ENCODE measurements at places on chromosomes 16 and 17.

DNA sequence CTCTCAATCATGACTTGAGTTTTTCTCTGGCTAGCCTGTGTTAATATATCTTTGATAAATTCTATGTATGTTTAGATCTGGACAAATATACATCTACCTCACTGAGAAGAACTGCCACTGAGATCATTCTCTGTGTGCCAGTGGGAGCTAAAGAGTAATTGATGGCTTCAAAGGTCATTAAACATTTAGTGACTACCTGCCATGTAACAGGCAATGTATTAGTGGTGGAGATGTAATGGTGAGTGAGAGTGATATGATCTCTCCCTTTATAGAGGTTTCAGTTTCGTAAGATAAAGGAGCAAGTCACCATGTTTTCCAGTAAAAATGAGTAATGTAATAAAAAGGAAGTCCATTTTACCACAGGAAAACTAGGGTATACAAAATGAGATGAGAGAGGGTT, 235.8 kb upstream of the CDH8 start:
- no peak for DNase-seq

GRCh38 chr16:19765860-19766553, 47.9 kb downstream of the IQCK start:
- no peak for DNase-seq

- DNase-seq = peak; percentile 9
Observed at GRCh38 chr17:19645734-19646201, 2.8 kb upstream of the ALDH3A2 start.

- no peak for DNase-seq
Observed at GRCh38 chr17:10631048-10631700, 25.9 kb downstream of the MYH3 start.

- DNase-seq = no peak
Observed at GRCh38 chr16:79305074-79305473, 295.5 kb downstream of the MAF start.

- no peak for DNase-seq
Observed at GRCh38 chr17:76635659-76636360, 7.7 kb downstream of the ST6GALNAC1 start.

DNA sequence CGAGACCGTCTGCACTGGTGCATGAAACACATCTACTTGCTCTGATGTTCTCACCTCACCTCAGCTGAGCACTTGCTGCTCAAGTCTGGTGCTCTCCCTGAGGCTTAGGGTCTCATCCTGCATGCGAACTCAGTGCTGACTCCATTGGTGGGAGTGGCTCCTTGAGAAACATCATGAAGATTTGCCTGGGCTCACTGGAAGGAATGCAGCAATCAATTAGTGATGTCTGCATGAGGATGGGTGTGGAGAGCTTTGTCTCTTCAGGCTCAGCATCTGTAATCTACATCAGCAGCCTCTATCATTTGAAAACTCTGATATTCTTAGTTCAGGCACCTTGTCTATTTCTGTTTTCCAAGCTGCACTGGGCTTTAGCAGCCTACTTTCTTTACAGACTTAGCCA, 204.4 kb downstream of the IRF8 start:
- DNase-seq = no peak

DNA sequence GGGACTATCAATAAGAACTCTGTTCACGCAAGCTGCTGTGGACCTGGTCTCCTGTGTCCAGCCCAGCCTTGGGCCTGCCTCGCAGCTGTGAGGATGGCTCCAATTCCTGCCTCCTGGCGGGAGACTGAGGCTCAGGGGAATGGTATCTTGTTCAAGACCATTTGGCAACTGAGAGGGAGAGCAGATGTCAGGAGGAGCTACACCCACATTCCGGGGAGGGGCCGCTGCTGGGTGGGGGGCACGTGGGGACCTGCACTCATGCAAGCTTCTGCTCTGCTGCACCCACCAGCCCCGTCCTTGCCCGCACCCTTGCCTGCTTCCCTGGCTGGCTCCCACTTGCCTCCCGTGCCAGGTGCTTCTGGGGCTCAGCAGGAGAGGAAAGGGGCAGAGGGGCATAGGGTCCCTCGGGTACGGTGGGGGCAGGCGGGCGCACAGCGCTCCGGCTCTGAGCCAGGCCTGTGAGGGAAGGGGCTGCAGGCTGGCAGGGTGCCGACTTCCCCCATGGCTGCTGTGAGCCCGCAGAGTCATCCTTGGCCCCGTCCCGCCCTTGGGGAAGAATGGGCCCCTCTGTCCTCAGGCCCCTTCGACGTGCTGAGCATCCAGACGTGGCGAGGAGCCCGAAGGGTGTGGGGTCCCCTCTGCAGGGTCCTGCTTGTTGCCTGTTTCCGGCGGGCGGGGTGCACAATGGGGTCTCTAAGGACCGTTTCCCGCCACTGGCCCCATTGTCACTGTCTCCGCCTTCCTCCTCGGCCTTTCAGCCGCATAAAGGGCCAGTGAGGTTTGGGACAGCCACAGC, 2.7 kb downstream of the METRN start:
- DNase-seq = no peak

DNA sequence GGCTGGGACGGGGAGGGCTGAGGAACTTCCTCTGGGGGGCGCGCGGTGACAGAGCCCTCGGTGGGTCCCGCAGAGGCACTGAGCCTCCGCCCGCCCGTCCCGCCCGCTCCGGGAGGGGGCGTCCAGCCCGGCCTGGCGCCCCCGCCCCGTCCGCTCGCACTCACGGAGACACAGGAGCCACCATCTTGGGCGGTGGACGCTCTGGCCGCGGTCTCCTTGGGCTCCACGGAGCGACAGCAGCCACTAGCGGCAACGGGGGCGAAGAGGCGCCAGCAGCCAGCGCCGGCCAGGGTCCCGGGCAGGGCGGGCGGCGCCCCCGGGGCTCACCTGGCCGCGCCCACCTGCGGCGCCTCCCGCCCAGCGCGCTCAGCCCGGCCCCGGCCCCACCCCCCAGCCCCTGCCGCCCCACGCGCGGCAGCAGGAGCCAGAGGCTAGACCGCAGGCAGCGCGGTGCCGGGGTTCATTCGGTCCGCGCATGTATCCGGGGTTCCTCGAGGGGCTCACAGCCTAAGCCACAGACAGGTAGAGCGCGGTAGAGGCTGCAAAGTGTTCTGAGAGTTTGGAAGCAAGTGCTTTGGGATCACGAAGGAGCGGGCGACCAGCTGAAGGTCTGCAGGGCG, at the start of gene C17orf113:
Gene C17orf113, minus strand, starts transcription at position 209 of the 620 bp plus-strand sequence. CDS start 7,225 bp downstream, outside the sequence.
- peak; percentile 23 for DNase-seq

GRCh38 chr16:10982465-10983150, 38.2 kb downstream of the CLEC16A start:
- DNase-seq = no peak

GRCh38 chr17:69222707-69223258, 5.8 kb downstream of the ABCA10 start:
- no peak for DNase-seq

GRCh38 chr16:5025171-5025632, 8.5 kb downstream of the NAGPA start:
- DNase-seq = no peak

DNA sequence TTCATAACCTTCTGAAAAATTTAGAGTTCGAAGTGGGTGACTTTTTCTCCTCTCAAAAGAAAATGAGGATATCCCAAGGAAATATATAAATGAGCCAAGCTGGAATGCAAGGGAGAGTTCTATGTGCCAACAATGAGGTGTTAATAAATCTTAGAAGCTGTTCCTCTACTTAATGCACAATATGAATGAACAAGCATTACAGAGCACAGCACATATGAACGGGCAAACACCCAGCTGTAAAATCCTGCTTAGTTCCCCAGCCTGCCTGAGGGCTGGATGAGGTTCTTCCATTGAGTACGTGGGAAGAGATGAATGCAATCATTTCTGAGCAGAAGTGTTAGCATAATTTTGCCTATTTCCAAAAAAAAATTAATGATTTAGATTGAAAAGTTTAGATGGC, 58.1 kb downstream of the WDR59 start:
- no peak for DNase-seq

DNA sequence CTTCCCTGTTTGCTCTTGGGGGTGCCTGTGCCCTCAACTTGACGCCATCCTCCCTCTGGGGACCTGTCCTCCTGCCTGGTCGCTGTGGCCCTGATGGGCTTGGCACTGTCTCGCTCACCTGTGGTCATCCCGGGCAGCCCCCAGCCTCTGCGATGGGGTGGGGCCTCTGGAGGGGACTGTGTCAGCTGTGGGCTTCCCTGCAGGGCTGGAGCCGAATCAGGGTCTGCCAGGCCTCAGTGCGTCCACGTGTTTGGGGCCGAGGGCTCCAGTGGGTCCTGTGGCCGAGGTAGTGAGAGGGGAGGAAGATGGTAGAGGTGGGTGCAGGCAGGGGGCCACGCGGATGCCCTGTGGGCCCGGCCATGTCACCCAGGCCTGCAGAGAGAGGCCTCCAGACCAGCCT, 8.0 kb downstream of the PIGQ start:
- no peak for DNase-seq

GRCh38 chr17:76138234-76138895, 2.7 kb downstream of the FOXJ1 start:
- no peak for DNase-seq

GRCh38 chr17:80941743-80942422, 49.8 kb upstream of the CHMP6 start:
- no peak for DNase-seq

- no peak for DNase-seq
Observed at GRCh38 chr17:27496005-27496404, 39.8 kb downstream of the KSR1 start.

GRCh38 chr16:70725024-70725911, 39.4 kb upstream of the MTSS2 start:
- no peak for DNase-seq

DNA sequence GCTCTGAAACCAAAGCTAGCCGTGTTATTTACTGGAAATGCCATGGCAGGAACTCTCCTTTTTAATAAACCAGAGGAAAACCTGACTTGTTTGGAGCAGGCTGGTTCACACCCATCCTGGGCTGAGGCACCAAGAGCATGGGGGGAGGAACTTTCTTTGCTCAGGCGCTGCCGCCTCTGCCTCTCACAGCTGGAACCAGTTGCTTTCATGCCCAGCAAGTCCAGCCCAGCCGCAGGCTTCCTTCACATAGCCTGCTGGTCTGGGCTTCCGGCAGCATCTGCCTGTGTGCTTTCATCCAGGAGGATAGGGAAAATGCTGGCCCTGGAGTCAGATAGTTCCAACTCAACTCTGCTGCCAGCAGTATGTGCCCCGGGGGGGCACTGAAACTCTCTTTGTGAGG, 88.1 kb upstream of the ASIC2 start:
- DNase-seq = no peak

GRCh38 chr17:29584452-29585079, 4.9 kb downstream of the GIT1 start:
- DNase-seq = no peak

DNA sequence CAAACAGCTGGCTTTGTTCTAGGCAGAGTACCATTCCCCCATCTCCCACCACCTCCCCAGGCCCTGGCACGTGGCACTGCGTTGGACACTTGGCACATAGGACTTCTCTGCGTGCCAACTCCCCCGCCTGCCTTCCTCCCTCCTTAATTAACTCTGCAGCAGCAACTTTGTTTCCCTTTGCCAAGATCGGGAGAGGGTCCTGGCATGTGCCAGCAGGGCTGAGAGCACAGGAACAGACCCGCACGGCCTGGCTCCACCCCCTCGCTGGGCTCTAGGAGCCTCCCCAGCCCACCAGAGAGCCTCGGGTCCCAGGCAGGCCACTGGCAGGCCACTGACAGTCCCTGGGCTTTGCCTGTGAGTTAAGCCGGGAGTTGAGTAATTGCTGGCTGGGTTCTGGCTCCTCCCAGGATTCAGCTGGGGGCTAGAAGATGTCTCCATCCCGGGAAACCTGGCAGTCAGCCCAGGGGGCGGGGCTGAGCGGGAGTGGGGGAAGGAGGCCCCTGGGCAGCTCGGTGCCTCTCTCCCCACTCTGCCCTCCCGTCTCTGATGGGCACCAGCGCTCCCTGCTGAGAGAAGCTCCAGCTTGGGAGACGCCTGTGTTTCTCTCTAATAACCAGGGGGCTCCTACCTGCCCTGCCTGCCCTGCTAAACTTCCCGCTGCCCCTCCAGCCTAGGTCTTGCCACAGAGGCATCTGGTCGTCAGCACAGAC, 224.0 kb upstream of the TNRC6C start:
- DNase-seq = no peak

- DNase-seq = peak; percentile 64
Observed at GRCh38 chr17:40062329-40063186, at the start of gene THRA. TSS of gene THRA (plus strand) at chr17:40062965. CDS start at chr17:40074489, 11,524 bp downstream.

DNA sequence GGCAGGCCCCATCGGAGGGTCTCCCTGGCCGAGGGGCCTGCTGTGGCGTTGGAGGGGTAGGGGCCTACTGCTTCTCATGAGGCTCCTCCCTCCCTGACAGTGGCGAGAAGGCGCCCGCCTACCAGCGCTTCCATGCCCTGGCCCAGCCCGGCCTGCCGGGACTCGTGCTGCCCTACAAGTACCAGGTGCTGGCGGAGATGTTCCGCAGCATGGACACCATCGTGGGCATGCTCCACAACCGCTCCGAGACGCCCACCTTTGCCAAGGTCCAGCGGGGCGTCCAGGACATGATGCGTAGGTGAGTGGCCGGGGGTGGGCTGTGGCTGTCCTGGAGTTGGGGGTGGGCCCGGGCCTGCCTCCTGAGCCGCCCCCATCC, 1.7 kb downstream of the CDT1 start:
- no peak for DNase-seq

- no peak for DNase-seq
Observed at GRCh38 chr17:81898029-81898866, 3.8 kb upstream of the NPB start.

- no peak for DNase-seq
Observed at GRCh38 chr16:353404-354290, 1.1 kb upstream of the AXIN1 start.

GRCh38 chr16:35147556-35148504, 1688.4 kb downstream of the TP53TG3F start:
- DNase-seq = no peak

DNA sequence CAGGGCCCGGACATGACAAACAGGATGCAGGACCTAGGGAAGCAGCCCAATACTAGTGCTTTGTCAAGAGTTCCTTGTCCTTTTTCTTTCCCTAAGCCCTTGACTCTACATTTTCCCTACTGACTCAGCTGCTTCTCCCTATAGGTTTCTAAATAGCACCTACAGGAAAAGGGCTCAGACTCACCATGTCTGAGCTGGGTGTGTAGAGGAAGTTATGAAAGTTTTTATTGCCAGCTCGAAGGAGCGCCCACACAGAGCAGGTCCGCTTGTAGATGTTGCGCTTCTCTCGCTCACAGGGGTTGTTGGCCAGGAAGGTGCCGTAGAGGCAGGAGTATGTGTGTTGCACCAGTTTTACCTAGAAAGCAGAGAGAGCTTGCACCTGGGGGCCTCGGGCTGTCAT, 10.6 kb downstream of the MTMR4 start:
- DNase-seq = no peak

- DNase-seq = no peak
Observed at GRCh38 chr16:10984509-10984908, 40.1 kb downstream of the CLEC16A start.

GRCh38 chr16:66553223-66553622, 847 bp downstream of the CKLF start:
- no peak for DNase-seq
